ENCODE measurements at places on chromosomes 7 and 10.

DNA sequence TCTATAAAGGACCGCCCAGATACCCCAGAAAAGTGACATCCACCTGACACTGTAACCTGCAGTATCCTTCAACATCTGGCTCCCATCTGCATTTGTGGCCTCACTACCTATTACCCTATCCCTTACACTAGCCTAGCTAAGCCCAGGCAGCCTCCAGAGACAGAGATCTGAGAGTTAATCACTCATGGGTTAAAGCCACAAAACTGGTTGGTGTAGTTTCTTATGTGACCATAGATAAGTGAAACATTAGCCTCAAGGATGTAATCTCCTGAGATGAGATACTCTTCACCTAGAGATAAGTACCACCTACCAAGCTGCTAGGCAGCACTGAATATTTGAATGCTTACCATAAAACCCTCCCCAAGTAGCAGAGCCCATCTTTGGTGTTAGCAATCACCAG, 35.4 kb downstream of the CTTNBP2 start:
- no peak for DNase-seq

GRCh38 chr10:118455181-118455695, 113.1 kb upstream of the FAM204A start:
- DNase-seq: no peak

GRCh38 chr10:9081961-9082360, 1027.5 kb downstream of the GATA3 start:
- DNase-seq: no peak

GRCh38 chr7:150365673-150366398, 2.8 kb upstream of the REPIN1 start:
- no peak for DNase-seq

GRCh38 chr7:70622936-70623335, 509.0 kb upstream of the GALNT17 start:
- no peak for DNase-seq

DNA sequence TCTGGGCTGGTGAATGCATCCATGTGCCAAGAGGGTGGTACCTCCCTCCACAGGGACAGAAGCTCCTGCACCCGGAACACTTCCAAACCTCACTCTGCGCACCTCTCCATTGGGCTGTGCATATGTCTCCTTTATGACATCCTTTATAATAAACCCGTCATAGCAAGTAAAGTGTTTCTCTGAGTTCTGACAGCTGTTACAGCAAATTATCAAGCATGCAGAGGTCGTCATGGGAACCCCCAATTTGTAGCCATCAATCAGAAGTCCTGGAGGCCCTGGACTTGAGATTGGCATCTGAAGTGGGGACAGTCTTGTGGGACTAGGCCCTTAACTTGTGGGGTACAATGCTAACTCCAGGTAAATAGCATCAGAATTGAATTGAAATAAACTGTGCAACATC, 29.4 kb upstream of the PARD3 start:
- no peak for DNase-seq

GRCh38 chr7:20064974-20065862, 152.0 kb downstream of the MACC1 start:
- DNase-seq: no peak

DNA sequence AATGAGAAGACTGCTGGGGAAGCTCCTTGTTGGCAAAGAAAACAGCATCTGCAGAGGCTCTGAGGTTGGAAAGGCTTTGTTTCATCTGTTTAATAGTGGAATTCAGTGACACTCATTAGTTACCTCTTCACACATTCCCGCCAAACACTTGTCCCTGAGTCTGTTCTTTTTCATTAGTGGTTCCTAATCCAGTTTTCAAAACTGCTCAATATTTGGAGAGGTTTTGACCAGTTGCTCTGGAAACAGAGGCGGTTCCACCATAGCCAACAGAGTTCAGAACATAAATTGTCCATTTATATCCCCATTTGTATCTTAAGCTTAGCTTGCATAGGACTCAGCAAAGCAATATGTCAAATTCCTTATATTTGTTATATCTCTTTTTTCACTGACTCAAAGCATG, 754.6 kb downstream of the AUTS2 start:
- no peak for DNase-seq

DNA sequence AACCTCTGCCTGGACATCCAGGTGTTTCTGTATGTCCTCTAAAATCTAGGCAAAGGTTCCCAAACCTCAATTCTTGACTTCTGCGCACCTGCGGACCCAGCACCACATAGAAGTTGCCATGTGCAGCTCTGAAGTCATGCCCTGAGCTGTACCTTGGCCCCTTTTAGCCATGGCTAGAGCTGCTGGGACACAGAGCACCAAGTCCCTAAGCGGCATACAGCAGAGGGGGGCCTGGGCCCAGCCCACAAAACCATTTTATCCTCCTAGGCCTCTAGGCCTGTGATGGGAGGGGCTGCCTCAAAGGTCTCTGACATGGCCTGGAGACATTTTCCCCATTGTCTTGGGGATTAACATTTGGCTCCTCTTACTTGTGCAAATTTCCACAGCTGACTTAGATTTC, 14.6 kb downstream of the TMEM243 start:
- no peak for DNase-seq

DNA sequence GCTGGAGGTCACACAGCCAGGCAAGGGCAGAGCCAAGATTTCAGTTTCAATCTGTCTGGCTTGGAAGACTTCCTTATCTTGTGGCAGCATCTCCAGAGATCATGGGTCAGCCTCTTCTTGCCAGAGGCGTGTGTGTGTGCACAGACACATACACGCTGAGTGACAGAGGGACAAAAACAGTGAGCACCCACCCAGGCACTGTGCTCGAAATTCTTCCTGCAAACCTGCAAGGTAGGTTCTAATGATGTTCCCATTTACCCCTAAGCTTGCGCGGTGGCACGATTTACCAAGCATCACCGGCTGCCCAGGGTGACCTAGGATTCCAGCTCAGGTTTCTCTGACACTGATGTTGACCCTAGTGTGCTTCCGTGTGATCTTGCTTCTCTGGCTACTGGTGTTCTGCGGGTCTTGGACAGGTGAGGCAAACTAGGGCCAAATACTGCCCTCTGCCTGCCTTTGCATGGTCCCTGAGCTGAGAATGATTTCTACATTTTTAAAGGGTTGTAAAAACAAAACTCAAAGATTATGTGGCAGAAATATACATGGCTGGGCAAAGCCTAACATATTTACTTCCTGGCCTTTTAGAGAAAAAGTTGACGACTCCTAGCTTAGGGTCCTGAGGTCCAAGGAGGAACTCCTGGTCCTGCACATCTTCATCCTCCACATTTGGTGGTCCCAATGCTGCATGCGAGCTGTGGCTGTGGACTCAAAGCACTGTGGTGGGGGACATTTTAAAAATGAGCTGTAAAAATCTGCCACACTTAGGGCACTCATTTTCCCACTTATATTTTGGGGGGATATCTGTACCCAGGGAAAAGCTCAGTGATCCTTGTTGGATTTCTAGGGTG, 268.5 kb downstream of the RPS24 start:
- DNase-seq: no peak

GRCh38 chr10:76297780-76298281, 866.4 kb downstream of the LRMDA start:
- DNase-seq: no peak

GRCh38 chr10:25026463-25026862, 10.1 kb downstream of the THNSL1 start:
- DNase-seq: no peak

- DNase-seq: no peak
Observed at GRCh38 chr10:101241840-101242707, 12.8 kb upstream of the LBX1 start.

GRCh38 chr7:124692425-124692824, 73.2 kb downstream of the GPR37 start:
- DNase-seq: no peak

GRCh38 chr10:80590585-80591125, 53.0 kb downstream of the SH2D4B start:
- DNase-seq: no peak

DNA sequence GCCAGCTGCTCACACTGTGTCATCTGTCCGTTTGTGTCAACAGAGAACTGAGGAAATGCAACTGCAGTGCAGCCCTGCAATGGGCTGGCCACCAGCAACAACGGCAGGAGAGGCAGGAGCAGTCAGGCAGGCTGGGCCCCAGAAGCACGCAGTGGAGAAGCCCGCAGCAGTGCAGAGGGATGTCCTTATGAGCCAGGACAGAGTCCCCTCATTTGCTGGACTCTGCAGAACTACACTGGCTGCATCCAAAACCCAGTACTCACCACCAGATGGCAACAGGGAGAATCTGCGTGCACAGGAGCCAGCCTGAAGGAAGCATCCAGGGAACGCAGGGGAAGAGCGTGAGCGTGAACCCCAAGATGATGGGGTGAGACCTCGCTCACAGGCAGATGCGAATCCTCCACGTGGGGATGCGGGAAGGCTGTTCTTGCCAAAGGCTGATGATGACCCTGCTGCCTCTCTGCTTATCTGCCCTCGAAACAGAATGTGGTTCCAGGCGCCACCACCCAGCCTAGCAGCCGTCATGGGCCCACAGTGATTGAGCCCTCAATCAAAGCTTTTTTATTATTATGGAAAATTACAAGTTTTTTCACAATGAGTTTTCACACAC, 232.1 kb downstream of the PTPRN2 start:
- no peak for DNase-seq

- no peak for DNase-seq
Observed at GRCh38 chr7:71705901-71706596, 574.1 kb downstream of the GALNT17 start.

DNA sequence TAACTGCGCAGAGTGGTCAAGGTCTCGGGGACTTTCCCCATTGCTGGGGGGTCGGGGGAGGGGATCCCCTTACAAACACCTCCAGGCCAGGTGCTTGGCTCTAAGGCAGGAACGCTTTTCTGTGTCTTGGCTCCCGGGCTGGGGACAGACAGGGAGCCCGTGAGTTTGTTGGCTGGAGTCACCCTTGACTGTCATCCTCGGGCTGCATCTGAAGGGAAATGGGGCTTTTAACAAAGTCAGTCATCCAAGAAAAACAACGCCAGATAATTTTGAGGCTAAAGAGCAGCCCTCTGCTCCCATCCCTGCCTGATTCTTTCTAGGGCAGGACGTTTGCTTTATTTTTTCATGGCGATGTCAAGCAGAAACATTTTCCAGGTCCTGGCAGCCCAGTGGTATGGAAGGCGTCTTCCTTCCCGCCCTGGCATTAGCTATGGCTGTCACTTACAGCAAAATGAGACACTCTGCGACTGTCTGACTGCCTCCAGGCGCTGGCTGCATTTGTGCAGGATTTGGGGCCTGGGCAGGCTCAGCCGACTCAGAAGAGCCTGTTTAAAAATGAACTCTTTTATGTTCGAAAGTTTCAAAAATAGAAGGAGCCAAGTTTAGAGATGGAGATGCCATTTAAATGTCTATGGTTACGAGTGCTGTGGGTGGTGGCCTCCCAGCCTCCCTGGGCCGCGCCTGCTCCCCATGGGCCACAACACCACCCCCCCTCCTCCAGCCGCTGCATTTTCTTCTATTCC, 54.7 kb upstream of the TNS3 start:
- no peak for DNase-seq

DNA sequence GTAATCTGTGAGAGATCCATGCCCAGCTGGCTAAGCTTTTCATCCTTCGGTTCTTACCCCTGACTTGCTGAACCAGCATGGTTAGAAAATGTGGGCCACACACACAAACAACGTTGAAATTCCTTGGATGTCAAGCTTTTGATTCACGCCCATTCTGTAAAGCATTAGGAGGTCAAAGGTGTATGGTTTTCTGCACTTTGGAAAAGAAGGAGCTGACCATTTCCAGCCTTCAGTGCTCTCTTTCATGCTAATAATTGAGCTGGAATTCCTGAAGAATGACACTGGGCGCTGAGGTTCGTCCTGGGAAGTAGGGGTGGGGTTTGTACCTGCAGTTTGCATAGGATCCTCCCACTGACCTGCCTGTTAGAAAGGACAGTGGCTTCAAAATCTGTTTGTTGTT, 23.1 kb downstream of the KLF6 start:
- no peak for DNase-seq

DNA sequence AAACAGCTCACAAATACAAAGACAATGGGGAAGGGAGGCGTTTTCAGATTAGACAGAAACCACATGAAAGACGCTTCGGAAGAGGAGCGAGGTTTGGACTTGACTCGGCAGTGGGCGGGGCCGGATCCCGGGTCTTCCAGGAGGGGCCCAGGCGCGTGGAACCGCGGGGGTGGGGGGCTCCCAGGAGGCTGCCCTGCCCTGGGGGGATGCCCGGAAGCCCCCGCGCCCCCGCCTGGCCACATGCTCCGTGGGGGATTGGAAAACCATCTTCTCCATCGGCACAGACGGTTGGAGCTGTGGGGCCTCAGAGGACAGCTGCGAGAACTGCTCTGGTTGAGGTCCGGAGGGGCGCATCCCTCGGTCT, 186.0 kb upstream of the SHH start:
- DNase-seq: no peak

DNA sequence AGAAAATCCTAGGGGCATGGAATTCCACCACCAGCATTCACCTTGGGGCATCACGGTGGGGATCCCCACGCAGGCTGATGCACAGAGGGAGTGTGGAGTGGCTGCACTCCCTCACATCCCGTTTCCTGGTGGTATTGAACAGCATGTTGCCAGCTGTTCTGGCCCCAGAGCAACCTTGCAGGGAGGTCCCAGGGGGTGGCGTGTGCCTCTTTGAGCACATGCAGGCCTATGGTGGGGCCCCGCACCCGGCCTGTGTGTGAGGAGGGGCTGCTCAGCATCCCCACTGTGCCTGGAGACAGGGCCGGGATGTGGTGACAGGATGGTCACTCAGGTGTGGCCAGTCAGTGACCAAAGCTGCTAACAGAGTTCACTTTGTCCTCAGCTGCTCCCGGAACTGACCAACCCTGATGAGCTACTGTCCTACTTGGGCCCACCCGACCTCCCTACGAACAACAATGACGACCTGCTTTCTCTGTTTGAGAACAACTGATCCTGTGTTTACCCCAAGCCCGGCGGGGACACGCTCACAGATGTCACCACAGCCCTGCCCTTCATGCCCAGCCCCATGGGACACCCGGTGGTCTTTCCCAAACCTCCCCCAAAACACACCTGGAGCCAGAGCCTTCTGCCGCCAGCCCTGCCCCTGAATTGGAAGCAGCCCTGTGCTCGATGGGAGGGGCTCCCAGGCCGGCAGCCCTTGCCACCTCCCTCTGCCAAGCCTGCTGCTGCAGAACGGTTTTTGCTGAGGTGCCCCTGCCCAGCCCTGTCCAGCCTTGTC, 18.7 kb downstream of the ZMIZ2 start:
- no peak for DNase-seq

- no peak for DNase-seq
Observed at GRCh38 chr7:81031243-81031642, 112.4 kb upstream of the SEMA3C start.

DNA sequence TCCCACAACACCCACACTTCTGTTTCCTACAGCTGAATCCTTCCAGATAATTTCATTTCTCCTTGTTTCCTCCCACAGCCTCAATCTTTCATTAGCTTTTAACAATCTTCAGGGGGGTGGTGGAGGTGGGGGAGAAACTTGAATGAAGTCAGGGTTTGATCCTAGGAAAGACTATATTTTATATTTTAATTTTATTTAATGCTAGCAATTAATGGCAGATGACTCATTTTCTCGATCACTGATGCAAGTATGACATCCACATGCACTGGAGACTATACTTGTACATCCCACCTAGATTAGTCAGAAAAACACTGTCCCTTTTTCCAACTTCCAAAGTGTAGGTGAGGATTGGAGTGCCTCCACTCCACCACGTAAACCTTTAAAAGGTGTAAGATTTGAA, 1181.3 kb upstream of the AUTS2 start:
- DNase-seq: no peak

All from CD4-positive, alpha-beta T cell treated with Interleukin-17A for 1 hour (primary cell).